Stimulated activated CD4-positive, alpha-beta T cell treated with anti-CD3 and anti-CD28 coated beads, Interleukin-2, amount 100 ng/mL, for 24 hours (primary cell): ENCODE measurements at places on chromosomes 16 and 17.

DNA sequence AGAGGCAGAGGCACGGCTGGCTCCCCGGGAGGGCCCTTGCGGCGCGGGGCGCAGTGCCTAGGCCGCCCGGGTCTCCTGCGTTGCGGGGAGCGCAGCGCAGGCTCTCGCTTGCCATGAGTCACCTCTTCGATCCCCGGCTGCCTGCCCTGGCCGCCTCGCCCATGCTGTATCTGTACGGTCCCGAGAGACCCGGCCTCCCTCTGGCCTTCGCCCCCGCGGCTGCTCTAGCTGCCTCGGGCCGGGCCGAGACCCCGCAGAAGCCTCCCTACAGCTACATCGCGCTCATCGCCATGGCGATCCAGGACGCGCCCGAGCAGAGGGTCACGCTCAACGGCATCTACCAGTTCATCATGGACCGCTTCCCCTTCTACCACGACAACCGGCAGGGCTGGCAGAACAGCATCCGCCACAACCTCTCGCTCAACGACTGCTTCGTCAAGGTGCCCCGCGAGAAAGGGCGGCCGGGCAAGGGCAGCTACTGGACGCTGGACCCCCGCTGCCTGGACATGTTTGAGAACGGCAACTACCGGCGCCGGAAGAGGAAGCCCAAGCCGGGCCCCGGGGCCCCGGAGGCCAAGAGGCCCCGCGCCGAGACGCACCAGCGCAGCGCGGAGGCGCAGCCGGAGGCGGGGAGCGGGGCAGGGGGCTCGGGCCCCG, 390 bp downstream of the FOXL1 start:
- DNase-seq, result peak; percentile 11

GRCh38 chr16:24253192-24253591, 2.9 kb upstream of the CACNG3 start:
- DNase-seq, result peak; percentile 29

DNA sequence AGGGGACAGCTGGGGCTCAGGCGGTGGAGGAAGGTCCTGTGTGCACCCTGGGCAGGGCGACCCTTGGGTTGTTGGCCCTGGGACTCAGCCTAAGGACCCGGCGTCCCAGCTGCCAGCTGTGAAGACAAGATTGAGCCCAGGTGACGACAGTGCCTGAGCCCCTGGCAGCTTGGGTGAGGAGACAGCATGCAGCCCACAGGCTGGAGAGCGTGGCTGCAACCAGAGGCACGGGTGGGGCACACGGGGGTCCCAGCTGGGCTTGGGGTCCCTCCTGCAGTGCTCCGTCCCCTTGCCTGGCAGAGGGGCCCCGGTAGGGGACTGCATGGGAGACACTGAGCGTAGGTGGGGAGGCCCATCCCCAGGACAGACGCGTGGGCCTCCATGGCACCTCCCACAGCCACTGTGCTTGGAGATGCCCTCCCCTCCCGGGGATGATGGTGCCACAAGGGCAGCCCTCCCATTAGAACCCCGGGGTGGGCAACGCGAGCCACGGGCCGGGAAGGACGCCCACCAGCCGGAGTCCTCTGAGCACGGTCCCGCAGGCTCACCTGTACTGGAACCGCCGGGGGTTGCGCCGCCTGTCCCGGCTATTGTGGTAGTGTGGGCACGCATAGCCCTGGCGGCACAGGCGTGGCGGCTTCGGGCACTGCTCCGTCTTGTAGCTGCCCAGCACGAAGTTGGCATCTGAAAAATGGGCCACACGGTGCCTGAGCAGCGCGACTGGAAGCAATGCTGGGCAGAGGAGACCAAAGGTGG, 15.5 kb downstream of the UNKL start:
- no peak for DNase-seq

DNA sequence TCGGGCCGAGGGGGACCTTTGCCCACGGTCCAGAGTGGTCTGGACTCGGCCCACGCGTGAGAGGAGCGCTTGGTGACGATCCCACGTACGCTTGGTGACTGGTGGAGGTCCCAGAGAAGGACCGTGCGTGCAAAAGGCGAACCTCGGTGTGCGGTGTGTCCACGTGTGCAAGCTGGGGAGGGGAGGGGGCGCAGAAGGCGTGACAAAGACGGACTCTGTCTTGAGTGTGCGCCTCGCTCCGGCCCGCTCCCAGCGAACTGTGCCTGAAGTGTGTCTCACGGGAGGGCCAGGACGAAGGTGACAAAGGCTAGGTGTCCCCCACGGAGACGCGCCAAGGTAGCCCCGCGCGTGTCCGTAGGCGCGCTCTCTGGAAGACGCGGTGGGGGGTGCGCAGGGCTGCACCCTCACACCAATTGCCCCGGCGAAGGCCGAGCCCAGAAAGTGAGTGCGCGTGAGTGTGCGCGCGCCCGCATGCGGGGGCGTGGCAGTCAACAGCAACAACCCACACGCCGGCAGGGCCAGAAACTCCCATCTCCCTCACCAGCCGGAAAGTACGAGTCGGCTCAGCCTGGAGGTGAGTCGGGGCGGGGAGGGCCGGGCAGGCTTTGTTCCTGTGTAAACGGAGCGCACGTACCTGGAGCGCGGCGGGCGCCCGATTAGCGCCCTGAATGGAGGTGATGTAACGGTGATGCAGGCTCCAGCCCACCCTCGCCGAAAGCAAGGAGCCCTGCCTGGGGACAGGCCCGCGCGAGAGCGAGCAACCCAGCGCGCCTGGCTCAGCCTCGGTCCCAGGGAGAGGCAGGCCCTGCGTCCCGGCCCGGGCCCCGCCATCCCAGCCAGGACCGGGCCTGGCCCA, at the start of gene GPRC5C:
Gene GPRC5C, plus strand, starts transcription at position 521 of the 856 bp plus-strand sequence. CDS start 7,689 bp downstream, outside the sequence.
- peak; percentile 46 for DNase-seq

- DNase-seq, result peak; percentile 63
These were observed 3.9 kb downstream of the GLIS2 start for GRCh38 chr16:4319454-4320421.

DNA sequence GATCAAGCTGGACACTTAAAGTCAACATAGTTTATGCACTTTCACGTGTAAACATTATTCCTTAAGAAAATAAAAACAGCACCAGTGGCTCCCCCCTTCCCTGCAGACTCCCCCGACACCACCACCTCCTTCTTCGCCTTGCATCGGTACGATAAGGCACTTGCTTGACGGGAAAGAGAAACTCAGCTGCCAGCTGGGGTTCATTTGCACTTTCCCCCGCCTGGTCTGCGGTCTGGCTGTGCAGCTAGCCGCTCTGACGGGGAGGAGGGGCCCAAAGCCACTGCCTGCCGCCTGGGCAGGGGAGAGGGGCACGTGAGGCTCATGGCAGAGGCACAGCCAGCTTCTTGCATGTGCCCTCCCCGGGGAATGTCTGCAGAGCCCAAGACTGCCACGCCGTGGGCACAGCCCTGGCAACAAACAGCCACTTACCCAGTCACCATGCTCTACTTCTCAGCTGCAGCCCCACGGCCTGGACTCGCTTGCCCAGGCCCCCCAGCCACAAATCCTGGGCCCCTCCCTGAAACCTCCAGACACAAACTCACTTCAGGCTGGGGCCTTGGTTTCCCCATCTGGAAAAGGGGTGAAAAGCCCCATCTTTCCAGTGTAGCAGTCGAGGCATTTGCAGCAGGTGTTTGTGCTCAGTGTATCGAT, 16.5 kb upstream of the PRM1 start:
- peak; percentile 59 for DNase-seq

DNA sequence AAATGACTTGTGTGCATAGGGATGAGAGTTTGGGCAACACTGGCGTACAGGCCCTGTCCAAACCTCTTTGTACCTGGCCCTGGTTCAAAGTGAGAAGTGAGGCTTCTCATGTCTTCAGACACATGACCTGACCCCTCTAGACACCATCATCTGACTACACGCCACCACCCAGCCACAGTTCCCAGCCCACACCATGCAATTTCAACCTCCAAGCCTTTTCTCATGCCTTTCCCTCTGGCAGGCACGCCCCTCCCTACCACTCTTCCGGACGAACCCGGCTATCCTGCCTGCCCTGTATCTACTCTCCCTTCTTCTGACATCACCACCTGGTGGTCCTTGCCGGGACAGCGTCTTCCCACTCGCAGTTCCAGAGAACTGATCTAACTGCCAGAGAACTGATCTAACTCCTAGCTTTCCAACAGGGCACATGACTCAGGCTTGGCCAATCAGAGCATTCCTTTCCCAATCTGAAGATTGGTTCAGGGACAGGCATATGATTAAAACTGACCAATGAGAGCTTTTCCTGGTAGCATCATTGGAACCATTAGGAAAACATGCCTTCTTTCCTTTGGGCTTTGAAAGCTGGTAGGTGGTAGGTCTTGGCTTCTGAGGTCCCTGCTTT, 27.1 kb upstream of the IL21R start:
- DNase-seq, result peak; percentile 72
